Fibroblast of upper back skin (primary cell): ENCODE measurements at places on chromosomes 12 and 14.

- no peak for DNase-seq
Measured at GRCh38 chr14:91375720-91376452, 41.7 kb downstream of the CCDC88C start.

GRCh38 chr14:104334424-104335161 is 196.2 kb downstream of the KIF26A start:
- no peak for DNase-seq

GRCh38 chr12:2229661-2230539 is 177.1 kb downstream of the CACNA1C start:
- no peak for DNase-seq

DNA sequence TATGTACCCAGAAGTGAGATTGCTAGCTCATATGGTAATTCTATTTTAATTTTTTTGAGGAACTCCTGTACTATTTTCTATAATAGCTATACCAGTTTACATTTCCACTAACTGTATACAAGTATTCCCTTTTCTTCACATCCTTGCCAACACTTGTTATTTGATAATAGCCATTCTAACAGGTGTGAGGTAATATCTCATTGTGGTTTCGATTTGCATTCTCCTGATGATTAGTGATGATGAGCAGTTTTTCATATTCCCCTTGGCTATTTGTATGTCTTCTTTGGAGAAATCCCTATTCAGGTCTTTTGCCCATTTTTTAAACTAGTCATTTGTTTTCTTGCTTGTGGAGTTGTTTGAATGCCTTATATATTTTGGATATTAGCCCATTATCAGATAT is 121.3 kb downstream of the BBS10 start:
- no peak for DNase-seq

GRCh38 chr12:54082397-54082892 is 28.8 kb downstream of the HOXC4 start:
- peak; percentile 48 for DNase-seq

DNA sequence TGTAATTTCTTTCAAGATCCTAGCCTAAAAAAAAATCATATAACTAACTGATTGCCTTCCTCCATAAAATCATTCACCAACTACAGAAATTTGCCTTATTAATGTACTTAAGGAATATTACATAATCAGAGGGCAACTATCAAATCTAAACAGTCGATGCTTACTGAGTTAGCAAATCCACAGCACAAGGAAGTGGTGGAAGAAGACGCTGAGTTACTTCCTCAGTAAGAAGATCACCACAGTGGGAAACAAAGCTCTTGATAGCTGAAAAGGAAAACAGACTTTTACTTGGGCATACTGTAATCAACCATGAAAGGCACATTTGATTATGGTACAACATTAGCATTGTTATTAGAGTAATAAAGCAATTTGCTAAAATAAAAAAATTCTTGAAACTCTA is 48.7 kb downstream of the HEATR5A start:
- no peak for DNase-seq

- DNase-seq: no peak
Measured at GRCh38 chr12:169528-170370, 44.2 kb downstream of the SLC6A12 start.

- no peak for DNase-seq
Measured at GRCh38 chr14:93276031-93276716, 56.7 kb downstream of the BTBD7 start.

GRCh38 chr12:111171832-111172231 is 197.1 kb downstream of the PHETA1 start:
- no peak for DNase-seq

DNA sequence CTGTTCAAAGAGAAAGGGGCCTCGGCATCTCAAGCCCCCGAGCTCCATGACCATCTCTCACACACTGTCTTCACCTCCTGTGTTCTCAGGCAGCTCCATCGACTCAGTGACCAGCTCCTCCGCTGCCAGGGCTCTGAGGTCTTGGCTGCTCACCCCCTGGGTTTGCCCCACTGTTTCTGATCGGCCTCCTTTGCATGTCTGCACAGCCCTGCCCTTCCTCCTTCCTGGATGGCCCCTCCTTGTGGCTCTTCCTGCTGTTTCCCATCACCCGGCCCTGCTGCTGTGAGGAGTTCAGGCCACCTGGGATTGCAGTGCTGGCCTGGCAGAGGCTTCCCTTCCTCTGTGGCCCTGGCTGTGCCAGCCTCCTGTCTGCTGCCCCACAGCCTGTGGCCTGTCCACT is 38.1 kb upstream of the PIWIL1 start:
- no peak for DNase-seq

DNA sequence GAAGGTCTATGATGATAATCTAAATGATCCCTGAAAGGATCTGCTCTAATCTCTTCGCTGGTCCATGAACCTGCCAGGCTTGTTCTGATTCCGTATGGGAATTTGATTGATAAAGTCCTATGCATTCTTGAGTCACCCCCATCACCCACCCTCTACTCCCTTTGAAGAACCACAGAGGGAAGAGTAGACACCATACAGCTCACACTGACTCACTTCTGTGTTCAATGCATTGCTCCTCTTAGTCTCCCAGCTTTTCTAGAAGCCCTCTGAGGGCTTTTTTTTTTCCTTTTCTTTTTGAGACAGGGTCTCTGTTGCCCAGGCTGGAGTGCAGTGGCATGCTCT is 18.5 kb upstream of the GPRC5A start:
- DNase-seq: peak; percentile 61

GRCh38 chr14:70020352-70021170 is 141.3 kb downstream of the SMOC1 start:
- DNase-seq: no peak

DNA sequence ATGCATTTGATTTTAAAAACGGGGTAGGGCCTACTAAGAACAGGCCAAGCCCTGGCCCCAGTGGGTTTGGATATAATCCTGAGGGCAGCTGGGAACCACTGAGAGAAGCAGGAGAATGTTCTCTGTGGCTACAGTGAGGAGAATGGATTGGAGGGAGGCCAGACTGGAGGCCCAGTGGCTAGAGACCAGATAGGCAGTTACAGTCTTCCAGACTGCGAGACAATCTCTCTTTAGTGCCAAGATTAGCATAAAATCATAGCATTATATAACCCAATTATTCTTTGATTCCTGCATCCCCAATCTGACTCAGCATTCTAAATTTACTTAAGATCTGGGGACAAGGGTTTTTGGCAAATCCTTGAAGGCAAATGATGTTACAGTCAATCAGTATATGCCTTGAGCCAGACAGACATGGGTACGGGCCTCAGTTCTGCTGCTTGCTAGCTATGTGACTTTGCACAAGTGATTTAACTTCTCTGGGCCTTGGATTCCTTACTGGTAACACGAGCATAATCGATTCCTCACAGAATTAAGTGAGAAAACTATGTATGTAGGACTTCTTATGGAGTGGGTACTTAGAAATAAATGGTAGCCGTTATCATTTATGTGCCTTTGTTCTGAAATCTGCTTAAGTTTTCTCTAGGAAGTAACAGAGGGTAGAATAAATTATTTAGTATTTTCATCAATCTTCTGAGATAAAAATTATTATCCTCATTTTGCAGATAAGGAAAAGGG is 18.3 kb downstream of the NINJ2 start:
- peak; percentile 44 for DNase-seq

GRCh38 chr14:82354126-82354525 is 820.5 kb upstream of the SEL1L start:
- no peak for DNase-seq

DNA sequence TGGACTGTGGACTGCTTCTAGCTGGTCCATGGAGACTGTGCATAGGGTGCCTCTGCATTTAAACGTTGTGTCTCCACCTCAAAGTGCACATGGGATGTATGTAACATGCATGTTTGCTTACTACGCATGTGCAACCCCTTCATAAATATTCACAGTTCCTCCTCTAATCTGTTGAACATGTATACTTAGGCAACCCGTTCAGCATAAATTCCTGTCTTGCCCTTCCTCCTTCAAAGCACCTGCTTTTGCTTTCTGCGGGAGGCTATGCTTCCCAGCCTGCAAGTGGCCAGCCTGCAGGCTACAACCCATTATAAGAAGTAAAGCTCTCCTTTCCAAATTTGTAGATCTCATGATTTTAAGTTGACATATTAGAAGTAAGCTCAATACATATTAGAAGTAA is 33.0 kb upstream of the OVCH1 start:
- DNase-seq: no peak

DNA sequence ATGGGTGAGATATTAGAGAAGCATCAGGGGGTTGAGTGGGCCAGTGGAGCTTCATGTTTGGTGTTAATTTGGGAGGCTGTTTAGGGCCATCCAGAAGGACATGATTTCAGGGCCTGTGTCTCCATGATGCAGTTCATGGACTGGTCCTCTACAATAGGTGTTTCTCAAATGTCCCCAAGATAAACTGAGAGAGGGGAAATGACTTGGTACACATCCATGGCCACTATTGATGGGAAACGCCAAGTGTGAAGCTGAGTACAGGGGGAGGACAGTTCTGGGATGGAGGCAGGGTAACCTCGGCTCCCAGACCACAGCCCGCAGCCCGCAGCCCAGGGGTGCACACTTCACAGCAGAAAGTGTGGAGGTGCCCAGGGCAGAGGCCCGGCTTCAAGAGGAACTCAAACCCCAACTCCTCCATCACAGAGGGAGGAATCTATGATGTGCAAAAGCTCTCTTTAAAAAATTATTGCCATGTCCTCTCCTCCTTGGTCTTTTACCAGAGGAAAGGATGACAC is 33.3 kb downstream of the CACNA2D4 start:
- no peak for DNase-seq

DNA sequence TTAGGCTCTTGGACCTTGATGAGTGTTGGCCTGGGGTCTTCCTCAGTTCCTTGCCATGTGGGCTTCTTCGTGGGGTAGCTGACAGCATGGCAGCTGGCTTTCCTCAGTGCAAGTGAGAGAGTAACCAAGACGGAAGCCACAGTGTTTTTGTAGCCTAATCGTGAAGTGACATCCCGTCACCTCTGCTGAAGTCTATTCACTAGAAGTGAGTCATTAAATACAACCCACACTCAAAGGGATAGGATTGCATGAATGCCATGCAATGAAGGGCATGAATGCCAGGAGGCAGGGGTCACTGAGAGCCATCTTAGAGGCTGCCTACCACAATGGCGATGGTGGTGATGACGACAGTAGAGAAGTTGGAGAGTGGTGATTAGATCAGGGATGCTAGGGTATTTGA is 13.5 kb upstream of the ASIC1 start:
- DNase-seq: no peak

DNA sequence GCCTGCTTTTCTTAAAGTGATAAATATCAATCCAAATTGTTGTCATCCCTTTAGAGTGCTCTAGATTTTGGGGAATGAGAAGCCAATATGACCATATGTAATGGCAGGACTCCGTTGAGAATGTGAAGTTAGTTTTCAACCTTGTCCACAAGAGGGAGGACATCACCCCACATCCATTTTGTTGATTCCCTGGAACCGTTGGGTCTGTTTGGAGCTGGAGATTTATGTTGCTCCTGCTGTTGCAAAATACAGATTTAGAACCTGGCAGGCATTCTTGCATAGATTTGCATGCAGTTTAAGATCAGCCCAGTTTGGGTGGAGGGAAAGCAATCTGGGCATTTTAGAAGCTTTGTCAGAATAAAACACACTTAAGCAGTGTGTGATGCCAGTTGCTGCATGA is 620.1 kb downstream of the NRXN3 start:
- no peak for DNase-seq

DNA sequence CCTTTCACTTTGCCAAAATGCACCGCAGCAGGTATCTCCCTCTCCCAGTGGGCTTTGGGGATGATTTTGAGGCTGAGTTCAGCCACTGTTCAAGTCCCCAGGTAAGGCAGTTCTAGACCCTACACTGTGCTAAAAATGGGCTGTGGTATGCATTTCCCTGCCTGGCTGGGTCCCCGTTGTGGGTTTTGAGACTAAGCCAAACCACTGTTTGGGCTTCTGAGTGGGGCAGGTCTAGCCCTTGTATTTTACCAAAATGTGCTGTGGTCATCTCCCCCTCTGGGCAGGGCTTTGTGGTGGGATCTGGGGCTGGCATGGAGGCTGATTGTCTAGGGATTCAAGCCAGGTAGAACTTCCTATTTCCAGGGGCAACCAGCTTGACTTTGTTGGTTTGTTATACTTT is 13.6 kb upstream of the OR4Q3 start:
- DNase-seq: no peak

- DNase-seq: peak; percentile 95
Measured at GRCh38 chr14:53032161-53032803, 81.4 kb upstream of the FERMT2 start.

GRCh38 chr12:31331242-31331641 is 5.3 kb upstream of the SINHCAF start:
- no peak for DNase-seq

- DNase-seq: peak; percentile 57
Measured at GRCh38 chr12:3137268-3137781, 60.1 kb downstream of the TSPAN9 start.

DNA sequence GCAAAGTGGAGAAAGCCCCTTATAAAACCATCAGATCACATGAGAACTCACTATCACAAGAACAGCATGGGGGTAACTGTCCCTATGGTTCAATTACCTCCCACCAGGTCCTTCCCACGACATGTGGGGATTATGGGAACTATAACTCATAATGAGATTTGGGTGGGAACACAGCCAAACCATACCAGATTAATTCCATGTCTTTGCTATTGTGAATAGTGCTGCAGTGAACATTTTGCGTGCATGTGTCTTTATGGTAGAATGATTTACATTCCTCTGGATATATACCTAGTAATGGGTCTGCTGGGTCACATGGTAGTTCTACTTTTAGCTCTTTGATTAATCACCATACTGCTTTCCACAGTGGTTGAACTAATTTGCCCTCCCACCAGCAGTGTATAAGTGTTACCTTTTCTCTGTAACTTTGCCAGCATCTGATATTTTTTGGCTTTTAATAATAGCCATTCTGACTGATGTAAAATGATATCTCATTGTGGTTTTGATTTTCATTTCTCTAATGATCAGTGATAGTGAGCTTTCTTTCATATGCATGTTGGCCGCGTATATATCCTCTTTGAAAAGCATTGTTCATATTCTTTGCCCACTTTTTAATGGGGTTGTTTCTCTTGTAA is 29.7 kb upstream of the SAV1 start:
- DNase-seq: peak; percentile 93
